ENCODE measurements at places on chromosomes 1 and 21.

DNA sequence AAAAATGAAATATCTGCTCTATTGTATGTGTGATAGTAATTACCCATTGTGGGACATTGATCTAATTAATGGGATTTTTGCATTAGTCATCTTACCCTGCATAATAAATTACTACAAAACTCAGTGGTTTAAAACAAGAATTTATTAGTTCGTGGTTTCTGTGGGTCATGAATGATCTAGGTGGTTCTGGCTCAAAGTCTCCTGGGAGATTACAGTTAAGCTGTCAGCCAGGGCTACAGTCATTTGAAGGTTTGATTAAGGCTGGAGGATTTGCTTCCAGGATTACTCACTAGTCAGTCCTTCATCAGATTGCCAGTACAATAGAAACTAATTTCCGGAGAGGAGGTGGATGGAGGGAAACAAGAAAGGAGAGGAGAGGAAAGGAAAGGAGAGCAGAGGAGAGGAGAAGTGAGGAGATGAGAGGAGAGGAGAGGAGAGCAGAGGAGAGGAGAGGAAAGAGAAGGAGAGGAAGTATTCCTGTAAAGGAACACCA lies 60.4 kb upstream of the TNFSF4 start:
- no peak for DNase-seq

DNA sequence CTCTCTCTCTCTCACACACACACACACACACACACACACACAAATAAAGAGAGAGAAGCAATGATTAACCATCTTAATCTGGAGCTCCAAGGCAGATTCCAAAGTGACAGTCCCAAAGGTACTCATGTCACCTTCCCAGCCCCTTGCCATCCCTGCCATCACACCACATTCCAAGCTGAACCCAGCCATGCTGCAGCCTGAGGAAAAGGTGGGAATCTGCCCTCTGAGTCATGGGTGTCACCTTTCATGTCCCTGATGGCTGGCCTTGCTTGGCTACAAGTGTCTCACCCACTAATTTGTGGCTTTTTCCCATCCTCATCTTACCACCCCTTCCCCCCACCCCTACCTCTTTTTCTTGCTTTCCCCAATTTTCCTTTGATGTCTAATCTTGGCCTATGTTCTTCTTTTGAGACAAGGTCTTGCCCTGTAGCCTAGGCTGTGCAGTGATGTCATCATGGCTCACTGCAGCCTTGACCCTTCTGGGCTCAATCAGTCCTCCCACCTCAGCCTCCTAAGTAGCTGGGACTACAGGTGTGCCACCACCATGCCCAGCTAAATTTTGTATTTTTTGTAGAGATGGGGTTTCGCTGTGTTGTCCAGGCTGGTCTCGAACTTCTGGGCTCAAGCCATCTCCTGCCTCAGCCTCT lies 3.2 kb downstream of the ANXA9 start:
- DNase-seq, result no peak

GRCh38 chr1:99527545-99527944 lies 118.4 kb upstream of the PALMD start:
- DNase-seq, result no peak

DNA sequence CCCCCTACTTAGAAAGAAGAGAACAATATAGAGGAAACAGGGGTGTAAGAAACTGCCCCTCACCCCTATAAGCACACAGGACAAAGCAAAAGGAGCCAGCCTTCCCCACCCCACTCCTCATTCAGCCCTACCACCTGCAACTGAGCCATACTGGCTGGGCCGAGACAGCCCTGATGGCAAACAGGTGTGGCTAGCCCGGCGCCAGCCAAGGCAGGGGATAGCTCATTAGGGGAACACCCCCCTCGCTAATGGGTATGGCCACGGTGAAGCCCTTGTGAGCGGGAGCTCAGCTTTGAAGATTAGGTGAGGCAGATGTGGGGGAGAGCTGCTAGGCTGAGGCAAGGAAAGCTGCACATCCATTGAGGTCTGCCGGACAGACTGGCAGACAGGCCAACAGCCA lies 65.5 kb downstream of the ERI3 start:
- no peak for DNase-seq

DNA sequence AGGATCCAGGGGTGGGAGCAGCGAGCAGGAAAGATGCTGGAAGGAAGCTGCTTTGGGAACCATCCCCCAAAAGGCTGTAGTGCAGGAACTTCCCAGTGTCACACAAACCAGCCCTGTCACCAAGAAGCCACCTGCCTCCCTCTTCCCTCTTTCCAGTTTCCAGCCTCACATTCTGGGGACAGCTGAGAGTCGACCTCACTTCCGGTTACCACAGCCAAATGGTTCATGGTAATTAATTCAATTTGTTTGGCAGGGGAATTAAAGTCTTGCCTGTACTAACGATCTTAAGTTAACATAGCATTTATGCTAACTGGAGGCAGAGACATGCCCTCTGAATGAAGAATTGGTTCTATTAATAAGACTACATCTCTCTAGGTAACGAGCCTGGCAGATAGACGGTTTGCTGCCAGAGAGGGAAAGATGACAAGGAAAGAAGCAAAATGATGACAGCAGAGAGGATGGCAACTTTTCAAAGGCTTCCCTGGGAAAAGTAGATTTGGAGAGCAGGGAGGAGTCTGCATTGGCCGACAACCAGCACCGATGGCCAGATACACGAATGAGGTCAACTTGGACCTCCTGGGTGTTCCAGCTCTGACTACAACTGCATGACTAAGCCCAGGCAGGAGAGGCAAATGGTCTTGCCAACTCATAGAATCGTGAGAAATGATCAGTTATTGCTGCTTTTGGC lies 64.1 kb downstream of the TMCO4 start:
- DNase-seq, result no peak

- DNase-seq, result no peak
These were observed 7.0 kb downstream of the CAPZB start for GRCh38 chr1:19478322-19478721.

- DNase-seq, result no peak
These were observed 26.4 kb upstream of the IFNAR2 start for GRCh38 chr21:33203371-33203724.

- DNase-seq, result no peak
These were observed 26.6 kb downstream of the ABCG1 start for GRCh38 chr21:42245331-42246193.

- no peak for DNase-seq
These were observed 1.9 kb downstream of the ZBTB48 start for GRCh38 chr1:6581561-6582305.

DNA sequence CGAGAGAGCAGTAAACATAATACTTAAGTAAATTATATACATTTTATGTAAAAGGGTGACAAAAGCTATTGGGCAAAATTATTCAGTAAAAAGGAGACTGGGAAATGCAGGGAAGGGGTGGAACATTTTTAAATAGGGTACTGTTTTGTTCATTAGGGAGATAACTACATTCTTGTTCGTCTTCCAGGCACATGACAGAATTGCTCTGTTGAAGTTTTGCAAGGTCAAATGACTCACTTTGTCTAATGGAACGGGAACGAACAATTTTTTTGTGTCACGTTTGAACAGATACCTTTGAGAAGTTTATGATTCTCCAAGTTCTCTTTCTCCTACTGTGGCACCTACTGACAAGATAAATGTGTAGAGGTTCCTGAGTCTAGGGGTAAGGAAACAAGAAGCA lies 382.3 kb upstream of the ZRANB2 start:
- DNase-seq, result no peak

DNA sequence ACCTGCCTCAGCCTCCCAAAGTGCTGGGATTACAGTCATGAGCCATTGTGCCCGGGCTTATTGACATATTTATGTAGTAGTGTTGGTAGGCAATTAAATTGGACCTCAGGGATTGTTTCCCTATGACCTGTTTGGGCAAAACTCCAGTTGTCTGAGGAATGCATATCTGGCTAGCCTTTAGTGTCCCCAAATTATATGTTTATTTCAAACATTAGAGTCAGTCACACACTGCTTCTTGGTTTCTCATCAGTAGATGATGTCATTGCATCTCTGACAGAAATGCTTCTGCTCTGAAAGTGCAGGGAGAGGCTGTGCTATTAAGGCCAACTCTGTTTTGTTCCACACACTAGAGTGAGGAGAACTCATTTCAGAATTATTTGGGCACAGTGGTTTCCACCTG lies 12.5 kb downstream of the PIP5K1A start:
- DNase-seq, result no peak

GRCh38 chr1:167711797-167712196 lies 10.0 kb upstream of the MPZL1 start:
- no peak for DNase-seq

- DNase-seq, result peak; percentile 80
These were observed 1.4 kb downstream of the NIT1 start for GRCh38 chr1:161119092-161119903.

GRCh38 chr1:203188686-203189232 lies 2.3 kb upstream of the CHI3L1 start:
- DNase-seq, result no peak

DNA sequence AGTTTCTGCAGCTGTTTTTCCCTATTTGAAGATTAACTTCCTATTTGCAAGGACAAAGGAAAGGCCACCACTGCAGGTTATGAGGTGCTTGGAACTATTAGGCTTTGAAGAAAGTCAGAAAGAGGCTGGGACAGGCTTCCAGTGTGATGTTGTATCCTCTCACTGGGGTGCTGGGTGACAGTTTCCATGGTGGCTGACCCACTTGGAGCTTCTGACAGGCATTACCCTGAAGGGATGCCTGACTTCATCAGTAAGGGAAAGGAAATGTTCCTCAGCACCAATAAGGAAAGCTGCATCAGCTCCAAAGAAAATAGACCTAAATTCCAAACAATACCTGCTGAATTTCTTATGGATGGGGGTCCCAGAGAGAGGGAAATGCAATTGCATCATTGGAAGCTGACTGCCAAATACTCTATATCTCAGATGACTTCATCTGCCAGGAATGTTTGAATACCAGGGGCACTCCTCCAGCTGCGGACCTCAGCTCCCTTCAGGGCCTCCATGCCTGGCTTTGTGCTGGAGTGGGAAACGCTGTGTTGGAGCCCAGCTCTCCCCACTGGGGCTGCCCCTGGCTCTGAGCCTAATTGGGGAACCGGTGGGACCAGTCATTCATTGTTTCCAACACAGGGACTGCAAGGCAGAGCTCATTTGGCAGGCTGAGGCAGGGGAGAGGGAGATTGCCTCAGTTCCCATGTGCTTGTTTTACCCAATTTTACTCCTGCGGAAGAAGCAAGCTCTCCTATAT lies 76.6 kb downstream of the RGL1 start:
- no peak for DNase-seq

GRCh38 chr1:35080171-35080854 lies 1.1 kb downstream of the ZMYM1 start:
- DNase-seq, result no peak

- no peak for DNase-seq
These were observed 30.3 kb downstream of the SMIM12 start for GRCh38 chr1:34829250-34829649.

- no peak for DNase-seq
These were observed 101.7 kb downstream of the SSBP3 start for GRCh38 chr1:54304518-54304917.

GRCh38 chr1:185825556-185825955 lies 91.4 kb downstream of the HMCN1 start:
- DNase-seq, result no peak

DNA sequence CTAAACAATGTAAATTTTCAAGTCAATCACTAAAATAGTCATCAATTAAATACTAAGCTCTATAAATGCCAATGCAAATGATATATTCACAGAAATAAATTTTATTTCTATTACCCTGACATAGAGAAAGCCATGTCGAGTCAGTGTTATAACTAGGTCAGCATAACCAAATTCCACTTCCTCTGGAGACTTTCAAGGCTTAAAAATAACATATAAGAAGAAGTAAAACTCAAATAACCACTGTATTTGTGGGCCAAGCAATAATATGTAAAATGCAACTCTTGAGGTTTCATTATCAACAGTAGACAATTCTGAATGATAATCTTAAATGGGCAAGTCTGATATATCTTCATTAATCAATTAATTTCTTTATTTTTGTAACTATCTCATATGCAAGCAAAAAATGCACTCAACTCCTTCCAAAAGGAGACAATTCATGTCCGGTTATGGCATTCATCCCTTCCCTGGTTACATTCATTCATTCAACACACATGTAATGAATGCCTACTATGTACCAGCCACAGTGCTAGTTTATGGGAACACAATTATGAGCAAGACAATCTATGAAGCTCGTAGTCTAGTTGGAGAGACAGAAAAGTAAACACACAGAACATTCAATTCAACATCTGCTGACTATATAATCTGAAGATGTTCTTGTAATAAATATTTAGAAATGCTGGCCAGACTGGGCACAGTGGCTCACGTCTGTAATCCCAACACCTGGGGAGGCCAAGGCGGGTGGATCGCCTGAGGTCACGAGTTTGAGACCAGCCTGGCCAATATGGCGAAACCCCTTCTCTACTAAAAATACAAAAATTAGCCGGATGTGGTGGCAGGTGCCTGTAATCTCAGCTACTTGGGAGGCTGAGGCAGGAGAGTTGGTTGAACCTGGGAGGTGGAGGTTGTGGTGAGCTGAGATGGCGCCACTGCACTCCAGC lies 37.1 kb upstream of the CAP1 start:
- no peak for DNase-seq

DNA sequence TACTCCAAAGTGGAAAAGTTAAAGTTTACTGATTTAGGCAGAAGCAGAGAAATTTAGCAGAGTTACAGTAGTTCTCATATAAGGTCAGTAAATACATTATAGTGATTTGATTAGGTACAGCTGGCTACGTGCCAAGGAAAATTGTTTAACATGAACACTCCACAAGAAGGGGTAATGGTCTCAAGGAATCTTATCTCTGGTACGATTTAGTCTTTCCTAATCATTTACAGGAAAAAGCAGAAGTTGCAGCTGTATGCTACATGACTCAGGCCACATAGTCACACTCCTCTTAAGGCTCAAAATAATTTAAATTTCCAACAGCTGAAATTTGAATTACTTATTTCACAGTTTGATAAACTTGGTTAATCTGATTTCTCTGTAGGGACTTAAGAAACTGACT lies 36.9 kb upstream of the OR2B11 start:
- DNase-seq, result no peak

GRCh38 chr1:225737161-225737560 lies 40.5 kb upstream of the SRP9 start:
- DNase-seq, result no peak

DNA sequence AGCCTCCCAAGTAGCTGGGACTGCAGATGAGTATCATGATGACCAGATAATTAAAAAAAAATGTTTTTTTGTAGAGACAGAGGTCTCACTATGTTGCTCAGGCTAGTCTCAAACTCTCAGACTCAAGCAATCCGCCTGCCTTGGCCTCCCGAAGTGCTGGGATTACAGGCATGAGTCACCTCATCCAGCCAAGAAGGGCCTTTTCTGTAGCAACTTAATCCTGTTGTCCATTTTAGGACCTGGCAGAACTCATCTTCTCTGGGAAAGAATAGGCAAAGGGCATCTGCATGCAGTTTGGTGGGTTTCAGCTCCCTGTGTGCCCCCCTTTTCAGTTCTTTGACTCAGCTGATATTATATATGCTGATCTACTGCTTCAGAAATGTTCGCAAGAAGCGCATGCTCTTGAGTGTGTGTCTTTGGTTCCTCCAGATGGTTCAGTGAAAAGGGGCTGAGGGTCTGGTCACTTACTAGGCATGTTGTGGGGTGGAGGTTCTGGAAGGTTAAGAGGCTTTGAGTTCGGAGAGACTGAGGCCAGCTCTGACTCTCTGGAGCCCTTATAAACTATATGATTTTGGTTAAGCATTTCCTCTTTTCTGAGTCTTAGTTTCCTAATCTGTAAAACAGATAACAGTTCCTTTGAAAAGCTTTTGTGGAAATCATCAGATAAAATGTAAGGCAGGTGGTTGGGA lies 19.4 kb upstream of the SRSF4 start:
- no peak for DNase-seq
